Cardiac muscle cell (in vitro differentiated cells and primary cell): ENCODE measurements at places on chromosomes 12 and 14. TPM values are rescaled to one million over a fixed set of nuclear protein-coding genes. Genes with fewer than 3 reads are reported as not detected.

DNA sequence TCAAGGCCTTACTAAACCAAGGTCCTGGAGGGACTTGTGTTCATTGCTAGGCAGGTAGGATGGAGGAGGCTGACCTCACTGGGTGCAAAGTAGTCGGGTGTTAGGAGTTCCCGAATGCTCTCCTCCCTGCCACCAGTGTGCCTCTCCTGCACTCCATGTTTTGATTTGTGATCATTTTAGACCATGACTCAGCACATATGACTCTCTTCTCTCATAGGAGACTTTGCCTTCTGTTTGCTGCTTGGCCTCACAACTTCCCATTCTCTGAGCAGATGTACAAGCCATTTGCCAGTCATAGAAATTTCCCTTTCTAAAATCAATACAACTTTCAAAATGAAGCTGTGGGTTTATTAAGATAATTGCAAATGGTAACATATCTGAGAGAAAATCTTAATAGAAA is 46.6 kb upstream of the LRIG3 start:
- peak; percentile 2 for DNase-seq

DNA sequence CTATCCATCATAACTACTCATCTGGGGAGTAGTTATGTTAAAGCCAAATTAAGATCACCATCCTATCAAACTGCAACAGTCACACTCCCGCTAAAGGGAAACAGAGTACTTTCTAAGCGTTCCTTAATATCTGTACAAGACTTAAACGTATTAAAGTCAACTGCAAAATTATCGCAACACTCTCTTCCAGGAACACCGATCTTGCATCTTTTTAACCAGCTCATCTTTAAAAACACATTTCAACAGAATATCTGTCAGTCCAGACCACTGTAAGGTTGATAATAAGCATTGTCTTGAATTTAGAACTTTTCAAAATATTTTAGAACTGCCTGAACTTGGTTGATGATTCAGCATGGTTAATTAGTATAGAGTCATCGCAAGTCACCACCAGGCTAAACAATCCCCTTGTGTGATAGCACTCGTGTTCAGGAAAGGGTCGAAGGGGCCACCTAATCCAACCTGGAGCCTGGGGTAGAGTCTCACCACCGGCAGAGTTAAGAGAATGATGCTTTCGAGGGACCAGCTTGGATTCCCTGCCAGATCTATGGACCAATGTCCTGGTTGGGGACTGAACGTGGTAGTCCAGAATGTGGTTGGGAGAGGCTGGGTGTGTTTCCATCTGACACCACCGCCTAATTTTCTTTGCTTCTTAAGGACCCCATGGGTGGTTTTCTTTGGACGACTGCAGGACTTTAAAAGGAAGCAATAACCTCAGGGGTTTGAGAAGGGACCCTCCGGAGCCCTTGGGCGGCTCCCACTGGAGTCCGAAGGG is 890 bp downstream of the SPTLC2 start:
- no peak for DNase-seq

DNA sequence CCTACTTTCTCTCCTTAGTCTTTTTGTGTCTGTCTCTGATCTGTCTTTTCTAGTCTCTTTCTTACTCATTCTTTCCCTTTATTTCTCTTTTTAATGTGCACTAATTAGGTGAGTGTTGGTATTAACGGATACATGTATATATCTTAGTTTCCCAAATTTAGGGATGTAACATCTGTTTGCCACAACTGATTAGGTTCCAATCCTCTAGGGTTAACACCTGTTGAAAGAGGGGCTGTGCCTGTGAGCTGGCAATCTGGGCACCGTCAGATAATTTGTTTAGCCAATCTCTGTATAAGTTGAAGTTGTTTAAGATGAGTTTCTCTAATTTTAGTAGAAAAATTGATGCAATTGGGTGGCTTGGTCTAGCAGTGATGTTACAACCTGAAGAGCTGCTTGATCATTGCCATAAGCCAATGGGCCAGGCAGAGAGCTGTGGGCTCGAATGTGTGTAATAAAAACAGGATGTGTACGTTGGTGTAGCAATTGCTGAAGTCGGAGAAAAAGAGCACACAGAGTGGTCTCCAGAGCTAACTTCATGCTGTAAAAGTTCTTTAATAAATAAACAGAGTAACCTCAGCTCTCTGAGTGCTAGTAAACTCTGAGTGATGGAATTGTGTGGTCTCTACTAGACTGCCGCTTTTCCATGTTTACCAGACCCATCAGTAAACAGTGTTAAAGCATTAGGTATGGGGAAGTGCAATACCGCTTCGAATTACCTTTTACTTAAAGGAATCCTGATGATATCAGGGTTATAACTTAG is 18.3 kb upstream of the LYZ start:
- no peak for DNase-seq

DNA sequence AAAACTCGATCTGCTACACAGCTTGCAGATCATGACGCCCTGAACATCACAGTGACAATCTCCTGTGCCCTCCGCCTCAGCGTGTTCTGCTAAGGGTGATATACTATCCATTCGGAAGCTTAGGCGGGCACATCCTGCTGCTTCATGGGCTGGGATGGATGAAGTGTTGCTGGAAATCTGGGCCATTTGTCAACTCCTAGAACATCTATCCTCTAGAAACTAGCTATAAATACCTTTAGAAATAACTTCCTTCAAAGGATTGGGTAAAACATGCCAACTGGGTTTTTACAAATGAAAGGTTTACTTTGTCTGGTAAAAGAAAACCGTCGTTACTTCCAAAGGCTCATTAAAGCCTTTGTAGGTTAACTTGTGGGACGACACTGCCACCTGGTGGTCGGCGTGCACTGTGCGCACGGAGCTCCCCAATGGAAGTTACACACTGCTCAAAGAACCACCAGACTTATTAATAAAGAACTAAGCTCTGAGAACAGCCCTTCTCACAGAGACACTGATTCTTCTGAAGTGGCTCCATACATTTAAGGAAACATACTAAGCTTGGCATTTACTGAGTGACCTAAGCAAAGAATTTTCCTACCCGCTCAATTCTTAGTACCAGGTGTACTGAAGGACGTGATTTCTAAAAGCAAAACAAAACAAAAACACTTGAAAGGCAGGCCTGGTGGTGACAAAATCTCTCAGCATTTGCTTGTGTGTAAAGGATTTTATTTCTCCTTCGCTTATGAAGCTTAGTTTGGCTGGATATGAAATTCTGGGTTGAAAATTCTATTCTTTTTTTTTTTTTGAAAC is 21.6 kb upstream of the CACNA2D4 start:
- DNase-seq, result peak; percentile 85

DNA sequence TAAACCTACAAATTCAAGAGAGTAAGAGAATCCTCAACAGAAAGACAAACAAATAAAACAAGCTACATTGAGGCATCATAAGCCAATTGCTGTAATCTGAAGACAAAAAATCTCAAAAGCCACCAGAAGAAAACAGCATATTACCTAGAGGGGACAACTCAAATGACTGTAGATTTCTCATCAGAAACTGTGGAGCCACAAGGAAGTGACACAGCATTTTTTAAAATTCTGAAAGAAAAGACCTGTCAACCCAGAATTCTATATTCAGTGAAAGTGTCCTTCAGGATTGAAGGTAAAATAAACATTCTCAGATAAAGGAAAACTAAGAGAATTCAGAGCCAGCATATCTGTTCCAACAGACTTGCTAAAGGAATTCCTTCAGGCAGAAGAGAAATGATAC is 147.8 kb upstream of the DHRS4 start:
- no peak for DNase-seq

CIROP gene
- 0.15 TPM in 1 of 2 replicates, not detected in the other for total RNA-seq

CALCOCO1 gene
- total RNA-seq, result 116 and 187 TPM in 2 replicates

- peak; percentile 32 for DNase-seq
Measured at GRCh38 chr12:27013611-27014084, 536 bp downstream of the TM7SF3 start.

TROAP gene
- total RNA-seq, result 8.0 and 72.9 TPM in 2 replicates

CCDC197 gene
- not detected in 2 replicates for total RNA-seq

- no peak for DNase-seq
Measured at GRCh38 chr14:74259513-74259912, 20.3 kb downstream of the VSX2 start.

DNA sequence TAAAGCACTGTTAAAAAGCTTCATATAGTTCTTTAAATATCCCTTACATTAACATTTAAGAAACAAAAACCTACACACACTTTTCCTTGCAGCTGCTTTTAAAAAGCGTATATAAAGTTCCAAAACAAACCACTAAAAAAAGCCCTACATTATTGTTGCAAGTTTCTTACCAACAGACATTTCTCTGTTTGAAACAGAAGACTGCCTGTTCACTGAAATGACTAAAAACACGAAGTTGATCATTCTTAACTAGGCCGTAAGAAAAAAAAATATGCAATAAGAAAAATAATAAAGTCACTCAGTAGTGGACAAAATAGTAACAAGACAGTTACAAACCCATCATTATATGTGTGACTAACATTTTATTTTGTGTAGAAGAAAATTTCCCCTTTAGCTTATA is 37.3 kb downstream of the KIF21A start:
- DNase-seq, result no peak

GRCh38 chr14:70981000-70981952 is 74.0 kb downstream of the PCNX1 start:
- DNase-seq, result no peak

SRGAP1 gene
- total RNA-seq, result 2.0 and 2.7 TPM in 2 replicates

DNA sequence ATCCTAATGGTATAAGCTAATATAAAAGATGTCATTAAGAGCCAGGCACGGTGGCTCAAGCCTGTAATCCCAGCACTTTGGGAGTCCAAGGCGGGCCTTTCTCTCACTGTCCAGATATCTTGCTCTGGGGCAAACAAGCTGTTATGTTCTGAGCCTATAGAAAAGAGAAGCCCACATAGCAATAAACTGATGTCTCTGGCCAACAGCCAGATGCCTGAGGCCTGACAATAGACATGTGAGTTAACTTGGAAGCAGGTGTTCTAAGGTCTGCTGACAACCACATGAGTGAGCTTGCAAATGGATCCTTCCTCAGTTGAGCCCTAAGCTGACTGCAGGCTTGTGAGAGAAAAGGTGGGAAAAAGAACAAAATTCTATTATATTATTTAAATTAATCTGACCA is 25.0 kb downstream of the YAF2 start:
- DNase-seq, result peak; percentile 63

GRCh38 chr12:57838594-57839302 is 7.8 kb downstream of the CTDSP2 start:
- DNase-seq, result no peak

GCH1 gene
- total RNA-seq, result 3.5 and 4.3 TPM in 2 replicates

SERPINA12 gene
- not detected in 2 replicates for total RNA-seq

GRCh38 chr12:107845226-107845979 is 70.9 kb downstream of the ASCL4 start:
- no peak for DNase-seq

ASB2 gene
- 208 and 240 TPM in 2 replicates for total RNA-seq

BIN2 gene
- total RNA-seq, result not detected in 2 replicates

- DNase-seq, result no peak
Measured at GRCh38 chr12:3967556-3968160, 94.5 kb upstream of the PARP11 start.

DNA sequence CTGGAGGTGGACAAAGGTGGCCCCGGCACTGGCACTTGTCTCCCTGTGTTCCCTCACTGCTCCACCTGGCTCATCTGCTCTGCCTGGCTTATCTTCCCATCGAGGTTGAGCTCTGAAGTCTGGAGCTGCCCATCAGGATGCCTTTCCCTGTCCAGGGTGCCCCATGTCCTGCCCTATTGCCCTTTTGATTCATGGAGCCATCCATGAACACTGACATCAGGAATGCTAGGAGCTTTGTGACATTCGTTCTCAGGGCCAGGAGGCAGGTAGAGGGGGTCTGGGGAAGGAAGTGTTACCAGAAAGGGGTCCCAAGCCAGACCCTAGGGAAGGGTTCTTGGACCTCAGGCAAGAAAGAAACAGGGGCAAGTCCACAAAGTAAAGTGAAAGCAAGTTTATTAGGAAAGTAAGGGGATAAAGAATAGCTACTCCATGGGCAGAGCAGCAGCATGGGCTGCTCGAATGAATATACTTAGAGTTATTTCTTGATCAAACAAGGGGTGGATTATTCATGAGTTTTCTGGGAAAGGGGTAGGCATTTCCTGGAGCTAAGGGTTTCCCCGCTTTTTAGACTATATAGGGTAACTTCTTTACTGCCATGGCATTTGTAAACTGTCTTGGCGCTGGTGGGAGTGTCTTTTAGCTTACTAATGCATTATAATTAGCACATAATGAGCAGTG is 51.6 kb downstream of the RIN3 start:
- DNase-seq, result no peak

GSG1 gene
- total RNA-seq, result not detected in 2 replicates

DNA sequence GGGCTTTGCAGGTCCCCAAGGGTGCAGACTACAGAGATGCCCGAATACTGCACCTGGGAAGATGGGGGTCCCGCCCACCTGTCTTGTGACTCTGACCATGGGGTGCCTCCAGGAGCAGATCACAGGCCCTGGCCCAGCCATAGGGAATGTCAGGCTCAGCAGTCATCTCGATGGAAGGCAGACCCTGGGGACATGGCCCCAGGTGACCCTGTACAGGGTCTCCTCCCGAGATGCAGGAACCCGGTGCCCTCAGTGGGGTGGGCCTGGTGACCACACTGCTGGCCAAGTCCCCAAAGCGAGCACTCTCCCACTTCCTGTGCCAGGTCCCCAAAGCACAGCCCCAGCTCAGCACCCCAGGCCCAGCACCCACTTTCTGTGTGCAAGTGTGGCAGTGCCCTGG is 903.7 kb upstream of the USP15 start:
- DNase-seq, result no peak

- DNase-seq, result peak; percentile 9
Measured at GRCh38 chr14:43795600-43796228, 711.4 kb downstream of the FSCB start.

GRCh38 chr12:27866373-27867101 is 86.5 kb upstream of the MANSC4 start:
- peak; percentile 31 for DNase-seq

GRCh38 chr12:83016218-83016835 is 329.6 kb downstream of the TMTC2 start:
- DNase-seq, result peak; percentile 27

C12orf50 gene
- total RNA-seq, result not detected in 2 replicates

PLEKHG7 gene
- total RNA-seq, result not detected in 2 replicates

GRCh38 chr14:26017270-26017669 is 580.6 kb downstream of the NOVA1 start:
- DNase-seq, result no peak

GDF3 gene
- total RNA-seq, result not detected in 2 replicates
